Cardiac septum (tissue), 1 donor: ENCODE measurements at places on chromosomes 16 and 17.

DNA sequence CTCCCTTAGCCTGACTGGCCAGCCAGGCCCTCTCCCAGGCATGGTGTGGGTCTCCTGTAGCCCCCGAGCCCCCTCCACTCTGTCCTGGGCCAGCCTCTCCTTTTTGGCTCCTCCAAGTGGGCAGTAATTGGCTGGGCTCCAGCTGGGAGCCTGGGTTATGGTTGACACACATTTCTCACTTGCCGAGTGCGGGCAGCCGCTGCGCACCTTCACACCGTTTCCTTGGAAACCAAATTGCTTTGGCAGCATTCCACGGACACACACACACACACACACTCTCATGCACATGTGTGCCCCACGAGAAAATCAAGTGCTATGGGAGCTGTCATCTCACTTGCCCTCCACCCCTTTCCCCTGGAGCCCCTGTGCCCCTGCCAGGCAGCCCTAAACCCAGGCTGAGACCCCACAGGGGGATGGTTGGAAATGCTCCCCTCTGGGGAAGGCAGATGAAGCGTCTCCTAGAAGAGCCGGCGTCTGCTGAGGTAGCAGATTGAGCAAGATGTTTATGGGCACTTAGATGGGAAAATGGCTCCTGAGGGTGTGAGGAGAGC lies 402.7 kb upstream of the TNRC6C start:
- no peak for DNase-seq

DNA sequence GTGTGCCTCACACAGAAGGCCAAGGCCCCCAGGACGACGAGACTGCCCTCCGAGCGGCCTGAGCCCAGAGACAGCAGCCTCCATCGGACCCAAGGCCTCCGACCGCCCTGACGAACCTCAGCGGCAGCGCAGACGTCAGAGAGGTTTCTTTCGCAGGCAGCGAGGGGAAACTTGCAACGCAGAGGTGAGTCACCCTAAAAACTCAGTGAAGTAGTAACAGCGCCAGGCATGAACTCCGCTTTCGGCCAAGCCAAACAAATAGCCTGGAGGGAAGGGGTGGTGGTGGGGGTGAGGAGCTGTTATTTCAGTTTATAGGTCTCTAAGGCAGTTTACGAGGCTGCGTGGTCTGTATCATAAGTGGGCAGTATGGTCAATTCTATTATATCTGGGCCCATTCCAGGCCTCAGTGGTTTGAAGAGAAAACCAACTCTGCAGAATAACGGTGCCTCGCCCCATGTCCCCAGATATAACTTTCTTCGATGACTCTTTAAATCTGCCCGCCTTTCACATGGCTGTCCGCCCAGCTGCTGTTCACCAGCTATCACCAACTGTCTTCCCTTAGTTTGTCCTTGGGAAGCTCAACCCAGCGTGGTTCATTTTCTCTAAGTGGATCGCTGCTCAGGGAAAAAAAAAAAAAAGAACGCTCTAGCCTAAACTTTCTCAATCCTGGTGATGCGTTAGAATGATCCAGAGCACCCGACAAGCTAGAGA lies 43.5 kb upstream of the FOXF1 start:
- no peak for DNase-seq

DNA sequence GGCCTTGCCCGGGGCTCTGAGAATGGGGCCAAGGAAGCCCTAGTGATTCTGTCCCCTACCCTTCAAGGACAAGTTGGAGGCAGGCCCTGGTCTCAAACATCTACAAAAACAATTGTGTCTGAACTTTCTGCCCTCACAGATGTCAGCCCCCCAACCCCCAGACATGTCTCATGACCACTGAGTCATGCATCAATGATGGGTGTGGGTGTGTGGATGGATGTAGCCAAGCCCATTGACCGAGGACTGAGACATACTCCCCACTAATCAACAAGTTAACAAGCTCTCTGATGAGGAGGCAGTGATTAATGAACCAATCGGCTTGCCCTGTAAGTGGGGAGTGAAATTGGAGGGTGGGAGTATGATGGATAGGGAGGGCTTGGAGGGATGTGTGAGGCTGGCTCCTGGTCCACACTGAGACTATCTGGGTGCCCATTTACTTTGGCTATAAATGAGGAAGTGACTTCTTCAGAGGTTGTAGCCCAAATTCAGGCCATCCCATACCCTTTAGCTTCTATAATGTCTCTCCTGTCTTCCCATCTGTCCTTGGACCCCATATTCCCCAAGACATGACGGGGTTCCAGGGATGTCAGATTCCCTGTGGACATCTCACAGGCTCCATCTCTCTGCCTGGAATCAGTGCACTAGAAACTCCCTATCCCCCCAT lies 97.1 kb upstream of the TMEM97 start:
- no peak for DNase-seq

DNA sequence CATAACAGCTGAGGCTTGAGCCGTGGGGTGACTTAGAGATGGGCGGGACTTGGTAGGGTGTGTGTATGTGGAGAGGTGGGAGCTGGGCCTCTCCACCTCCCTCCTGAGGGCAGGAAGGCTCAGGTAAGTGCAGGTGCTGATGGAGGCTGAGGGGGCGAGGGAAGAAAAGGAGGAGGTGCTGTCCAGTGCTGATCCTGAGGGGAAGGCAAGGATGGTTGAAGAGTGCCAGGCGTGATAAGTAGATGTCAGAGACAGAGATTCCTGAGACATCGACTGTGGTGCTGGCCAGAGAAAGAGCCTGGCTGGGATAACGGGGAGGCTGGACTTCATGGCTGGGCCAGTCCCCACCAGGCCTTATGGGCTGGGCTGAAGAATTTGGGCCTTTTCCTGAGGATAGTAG lies 159.1 kb downstream of the SDK2 start:
- DNase-seq = no peak

- no peak for DNase-seq
Observed at GRCh38 chr17:83042522-83043158, 36.8 kb upstream of the METRNL start.

GRCh38 chr16:70691223-70692129 lies 5.6 kb upstream of the MTSS2 start:
- no peak for DNase-seq

- no peak for DNase-seq
Observed at GRCh38 chr17:73091410-73091769, 1.1 kb downstream of the SLC39A11 start.

DNA sequence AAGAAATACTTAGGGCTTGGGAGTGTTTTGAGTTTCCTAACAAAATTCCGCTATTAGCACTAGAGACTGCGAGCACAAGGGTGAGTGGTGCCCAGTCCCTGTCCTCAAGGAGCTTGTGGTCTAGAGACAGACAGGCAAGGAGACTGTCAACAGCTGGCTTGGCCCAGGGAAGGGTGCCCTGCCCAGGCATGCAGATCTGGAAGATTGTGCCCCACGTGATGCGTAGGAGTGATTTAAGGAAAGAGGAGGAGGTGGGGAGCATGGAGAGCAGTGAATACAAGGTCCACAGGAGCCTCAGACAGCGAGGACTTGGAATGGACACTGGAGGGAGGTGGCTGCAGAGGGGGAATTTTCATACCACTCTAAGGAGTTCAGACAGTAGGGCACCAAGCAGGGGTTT lies 25.0 kb downstream of the SCPEP1 start:
- DNase-seq = no peak

- no peak for DNase-seq
Observed at GRCh38 chr16:29738514-29738913, 7.3 kb downstream of the C16orf54 start.

GRCh38 chr16:87375426-87376135 lies 8.0 kb downstream of the FBXO31 start:
- no peak for DNase-seq

GRCh38 chr17:39563476-39563875 lies 44.2 kb downstream of the NEUROD2 start:
- DNase-seq = no peak

GRCh38 chr17:77826132-77826873 lies 132.2 kb upstream of the TNRC6C start:
- peak; percentile 35 for DNase-seq

DNA sequence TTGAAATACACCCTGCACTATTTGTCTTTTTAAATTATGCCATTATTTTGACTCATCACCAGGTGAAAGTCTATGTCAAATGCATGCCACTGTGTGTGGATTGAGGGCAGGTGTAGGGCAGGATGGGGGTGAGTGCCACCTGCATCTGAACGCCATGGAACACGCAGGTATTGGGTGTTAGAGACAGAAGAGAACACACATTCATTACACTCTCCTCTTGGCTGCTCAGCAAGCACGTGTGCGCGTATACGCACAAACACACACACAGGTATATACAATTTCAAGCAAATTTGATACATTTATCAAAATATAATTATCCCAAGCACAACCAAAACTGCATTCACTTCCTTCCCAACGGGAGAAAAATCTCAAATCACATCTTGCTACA lies 268.9 kb downstream of the NTN1 start:
- no peak for DNase-seq
